ENCODE measurements at places on chromosomes 5 and 9. TPM values are rescaled to one million over a fixed set of nuclear protein-coding genes. Genes with fewer than 3 reads are reported as not detected.

The GSN gene
- 2.7 TPM for total RNA-seq

The FOXD4 gene
- 0.20 TPM for total RNA-seq

DNA sequence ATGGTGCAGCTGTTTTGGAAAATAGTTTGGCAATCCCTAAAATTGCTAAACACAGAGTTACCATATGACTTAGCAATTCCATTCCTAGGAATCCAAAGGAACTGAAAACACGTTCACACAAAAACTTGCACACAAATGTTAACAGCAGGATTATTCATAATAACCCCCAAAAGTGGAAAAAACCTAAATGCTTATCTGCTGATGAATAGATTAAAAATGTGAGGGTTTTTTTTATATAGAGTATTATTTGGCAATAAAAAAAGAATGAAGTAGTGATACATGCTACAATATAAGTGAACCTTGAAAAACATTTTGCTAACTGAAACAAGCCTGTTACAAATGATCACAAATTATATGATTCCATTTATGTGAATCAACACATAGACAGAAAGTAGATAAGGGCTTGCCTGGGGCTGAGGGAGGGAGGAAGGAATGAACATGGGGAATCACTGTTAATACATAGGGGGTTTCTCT lies 45.1 kb upstream of the TRIO start:
- H3K27ac ChIP-seq: no peak overlapping the region
- no peaks in the 10 kb centered on the region for H3K27me3 ChIP-seq
- no peaks in the 10 kb centered on the region for H3K36me3 ChIP-seq
- no peak overlapping the region for H3K4me3 ChIP-seq
- no peaks in the 10 kb centered on the region for H3K4me1 ChIP-seq

- no peaks in the 10 kb centered on the region for H3K4me1 ChIP-seq
- H3K36me3 ChIP-seq: no peaks in the 10 kb centered on the region
- no peak overlapping the region for H3K27ac ChIP-seq
- H3K4me3 ChIP-seq: no peak overlapping the region
Measured at GRCh38 chr5:79396265-79396664, 117.7 kb downstream of the HOMER1 start.

GRCh38 chr5:104080646-104081175 lies 518.1 kb upstream of the NUDT12 start:
- H3K27ac ChIP-seq: no peak overlapping the region
- H3K36me3 ChIP-seq: no peaks in the 10 kb centered on the region
- no peaks in the 10 kb centered on the region for H3K4me1 ChIP-seq
- DNase-seq: no peak

GRCh38 chr5:124021066-124021641 lies 509.2 kb downstream of the CSNK1G3 start:
- no peak overlapping the region for H3K27ac ChIP-seq
- H3K36me3 ChIP-seq: no peaks in the 10 kb centered on the region
- no peaks in the 10 kb centered on the region for H3K27me3 ChIP-seq
- H3K4me1 ChIP-seq: no peaks in the 10 kb centered on the region

DNA sequence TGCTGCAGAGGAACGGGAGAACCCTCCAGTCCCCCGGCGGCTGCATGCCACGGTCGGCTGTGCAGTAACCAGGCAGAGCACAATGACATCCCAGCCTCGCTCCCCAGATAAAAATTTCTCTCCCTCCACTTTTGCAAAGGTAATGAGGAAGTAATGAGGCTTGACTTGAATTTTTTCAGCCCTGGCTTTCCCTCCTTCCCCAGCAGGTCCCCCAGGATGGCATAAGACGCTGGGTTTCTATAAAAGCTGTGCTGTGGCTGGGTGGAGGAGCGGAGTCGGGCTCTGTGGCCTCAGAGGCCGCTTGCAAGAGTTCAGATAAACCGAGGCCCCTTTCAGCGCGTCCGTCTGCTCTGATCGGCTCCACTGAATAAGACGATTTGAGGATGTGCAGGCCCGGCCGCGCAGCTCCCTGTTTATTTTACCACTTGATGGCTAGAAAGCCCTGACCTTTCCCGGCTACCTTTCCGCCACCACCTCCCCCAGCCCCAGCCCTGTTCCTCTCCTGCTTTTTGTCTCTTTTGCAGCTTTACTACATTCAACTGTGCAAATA lies 351.9 kb upstream of the IRX2 start:
- no peak for DNase-seq
- no peaks in the 10 kb centered on the region for H3K4me1 ChIP-seq
- H3K27ac ChIP-seq: no peak overlapping the region
- H3K27me3 ChIP-seq: peaks cover 9% of the 10 kb centered on the region
- no peaks in the 10 kb centered on the region for H3K36me3 ChIP-seq

- no peaks in the 10 kb centered on the region for H3K27me3 ChIP-seq
- peak; percentile 2 for DNase-seq
- H3K4me1 ChIP-seq: peaks cover 15% of the 10 kb centered on the region
- H3K4me3 ChIP-seq: peak overlapping the region; percentile 65
Measured at GRCh38 chr9:125748446-125749099, 1.4 kb downstream of the PBX3 start.
